ENCODE measurements at places on chromosomes 2 and 18. TPM values are rescaled to one million over a fixed set of nuclear protein-coding genes. Genes with fewer than 3 reads are reported as not detected.

CHRNA1 gene
- total RNA-seq = 0.22 TPM

APCDD1 gene
- 94.7 TPM for total RNA-seq

- DNase-seq = no peak
These were observed 162.3 kb upstream of the CCDC68 start for GRCh38 chr18:55121397-55122170.

DNA sequence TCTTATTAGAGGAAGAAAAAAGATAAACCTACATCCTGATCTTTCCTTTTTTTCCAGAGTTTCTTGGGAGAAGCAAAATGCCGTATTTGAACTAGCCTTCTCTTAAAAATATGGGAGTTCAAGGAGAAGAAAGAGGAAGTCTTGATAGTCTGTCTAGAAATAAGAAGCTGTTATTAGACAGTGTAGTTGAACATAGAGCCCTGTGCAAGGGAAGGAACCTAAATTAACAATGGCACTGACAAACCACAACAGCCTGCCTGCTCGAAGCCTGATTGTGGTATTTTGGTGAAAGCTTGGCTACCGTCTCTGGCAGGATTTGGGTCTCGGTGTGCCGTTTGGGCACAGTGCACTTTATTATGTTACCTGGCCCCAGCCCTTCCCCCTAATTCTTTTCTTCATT lies 17.1 kb downstream of the SMARCAL1 start:
- no peak for DNase-seq

DNA sequence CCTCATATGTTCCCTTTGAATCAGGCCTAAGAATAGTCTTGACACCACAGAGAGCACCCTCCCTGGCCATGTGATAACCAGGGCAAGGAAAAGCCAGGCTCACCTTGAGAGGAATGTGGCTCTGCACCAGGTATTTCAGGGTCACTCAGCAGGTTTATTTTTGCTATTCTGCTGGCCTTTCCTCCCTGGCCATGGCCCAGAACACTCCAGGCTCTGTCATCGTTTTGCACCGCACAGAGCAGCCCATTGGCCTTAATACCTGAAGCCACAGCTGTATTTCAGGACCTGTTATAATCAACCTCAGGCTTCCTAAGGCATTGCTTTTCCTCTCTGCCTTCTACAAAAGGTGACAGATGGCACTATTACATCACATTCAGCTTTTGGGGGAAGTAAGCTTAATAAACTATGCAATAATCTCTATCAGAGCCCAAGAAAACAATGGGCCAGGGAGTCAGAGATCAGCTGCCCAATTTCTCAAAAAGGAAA lies 668.3 kb downstream of the IRS1 start:
- DNase-seq = no peak
